Cortex of kidney (tissue), 1 donor: ENCODE measurements at places on chromosomes 13 and 19.

DNA sequence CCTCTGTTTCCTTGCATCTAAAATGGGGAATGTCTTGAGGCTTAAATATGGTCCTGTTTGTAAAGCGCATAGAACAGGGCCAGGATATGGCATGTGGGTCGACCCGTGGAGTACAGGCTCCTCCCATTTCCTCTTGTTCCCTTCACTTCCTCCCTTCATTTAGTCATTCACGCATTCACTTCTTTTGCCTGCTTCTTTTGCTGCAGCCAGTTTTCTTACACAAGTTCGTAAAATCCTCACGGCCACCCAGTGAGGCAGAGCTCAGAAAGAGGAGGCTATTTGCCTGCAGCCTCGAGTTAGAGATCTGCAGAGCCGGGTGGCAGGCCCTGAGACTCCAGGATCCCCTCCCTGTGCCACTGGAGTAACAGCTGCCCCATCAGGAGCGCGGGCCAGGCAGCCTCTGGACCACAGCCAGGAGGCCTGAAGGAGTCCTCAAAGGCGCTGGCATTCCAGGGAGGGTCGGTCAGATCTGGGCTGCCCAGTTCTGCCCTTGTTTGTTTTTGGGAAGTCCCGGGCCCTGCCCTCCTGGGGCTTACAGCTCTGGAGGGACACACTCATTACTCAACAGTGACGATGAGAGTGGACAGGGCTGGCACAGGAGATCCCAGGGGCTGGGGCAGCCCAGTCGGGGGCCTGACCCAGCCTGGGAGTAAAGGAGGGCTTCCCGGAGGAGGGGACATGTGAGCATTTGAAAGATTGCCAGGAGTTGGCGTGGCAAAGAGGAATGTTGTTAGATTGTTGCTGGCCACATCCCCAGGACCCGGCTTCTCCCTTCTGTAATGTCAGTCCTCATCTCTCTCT, 4.6 kb downstream of the PPP5C start:
- DNase-seq, result no peak

DNA sequence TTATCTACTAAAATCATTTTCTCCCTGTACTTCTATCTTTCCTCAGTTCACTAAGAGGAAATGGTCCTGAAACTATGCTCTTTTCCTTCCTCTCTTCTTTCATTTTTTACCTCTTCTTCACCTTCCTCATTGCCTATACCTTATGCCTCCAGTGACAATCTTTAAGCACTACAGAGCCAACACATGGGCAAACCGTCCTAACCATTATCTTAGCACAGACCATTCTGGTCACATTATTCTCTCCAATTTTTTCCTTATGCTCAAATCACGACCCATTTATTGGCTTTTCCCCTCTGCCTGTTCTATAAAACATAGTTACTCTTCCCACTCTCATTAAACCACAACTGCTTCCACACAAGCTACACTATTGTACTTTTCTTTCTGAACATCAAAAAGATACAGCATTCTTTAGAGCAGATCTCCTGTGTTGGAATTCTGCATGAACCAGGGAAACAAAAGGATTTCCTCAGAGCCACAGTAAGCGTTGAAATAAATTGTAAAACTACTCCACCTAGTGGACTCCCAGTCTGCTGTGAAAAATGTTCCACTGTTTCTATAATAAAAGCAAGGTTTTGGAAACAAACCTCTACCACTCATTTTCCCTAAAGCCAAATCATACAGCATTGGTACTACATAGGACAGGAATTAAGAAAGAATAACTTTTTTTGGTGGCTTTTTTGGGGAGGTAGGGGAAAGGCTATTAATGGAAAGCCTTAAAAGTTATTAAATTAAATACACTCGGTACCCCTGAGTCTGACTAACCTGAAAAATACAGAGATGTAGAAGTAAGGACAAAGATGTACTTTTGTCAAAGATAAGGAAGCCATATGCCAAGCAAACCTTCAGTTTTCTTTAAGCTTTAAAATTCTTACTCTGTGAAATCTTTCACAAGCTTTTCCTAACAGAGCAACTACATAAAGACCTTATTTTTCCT, 19.5 kb downstream of the NUFIP1 start:
- DNase-seq, result no peak

- no peak for DNase-seq
These were observed 18.9 kb downstream of the CCDC97 start for GRCh38 chr19:41328842-41329225.

- DNase-seq, result no peak
These were observed 5.6 kb downstream of the TLE6 start for GRCh38 chr19:2982983-2983350.

DNA sequence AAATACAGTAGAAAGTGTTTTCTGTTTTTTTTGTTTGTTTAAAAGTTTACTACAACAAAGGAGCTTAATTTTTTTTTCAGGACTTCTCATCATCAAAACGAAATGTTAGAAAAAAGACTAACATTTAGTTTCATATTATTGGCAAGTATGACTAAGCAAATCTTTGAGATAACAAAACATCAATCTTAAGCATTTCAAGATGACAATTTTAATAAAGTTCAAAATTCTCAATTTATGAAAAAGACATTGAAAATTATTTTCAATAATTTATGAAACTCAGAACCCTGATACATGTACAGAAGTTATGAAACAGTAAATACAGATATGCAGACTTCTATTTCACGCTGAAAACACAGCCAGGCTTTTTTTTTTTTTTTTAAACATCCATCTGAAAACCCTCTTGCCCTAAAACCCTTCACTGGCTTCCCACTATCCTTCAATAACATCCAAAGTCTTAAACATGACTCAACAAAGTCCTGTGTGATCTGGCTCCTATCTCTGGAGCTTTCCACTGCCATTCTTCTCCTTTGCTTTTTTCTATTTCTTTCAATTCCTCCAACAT, 3.9 kb downstream of the RBM26 start:
- DNase-seq, result no peak

DNA sequence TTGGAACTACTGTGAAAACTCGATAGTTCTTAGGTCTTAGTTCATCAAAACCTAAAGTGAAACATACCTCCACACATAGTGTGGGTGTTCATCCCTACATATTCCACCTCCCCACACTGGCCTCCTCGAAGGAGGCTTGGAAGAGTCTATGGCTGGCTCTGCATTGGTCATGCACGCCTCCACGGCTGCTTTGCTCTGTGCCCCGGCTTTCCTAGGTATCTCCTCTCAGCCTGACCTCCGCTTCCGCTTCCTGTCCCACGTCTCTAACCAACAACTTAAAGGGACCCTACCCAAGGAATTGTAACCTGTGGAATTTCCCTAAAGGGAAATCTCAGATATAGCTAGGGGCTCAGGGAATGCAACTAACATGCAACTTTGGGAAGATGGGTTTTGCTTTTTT, 79.7 kb upstream of the MBNL2 start:
- no peak for DNase-seq

- no peak for DNase-seq
These were observed 178.4 kb downstream of the FGF9 start for GRCh38 chr13:21849323-21849722.

DNA sequence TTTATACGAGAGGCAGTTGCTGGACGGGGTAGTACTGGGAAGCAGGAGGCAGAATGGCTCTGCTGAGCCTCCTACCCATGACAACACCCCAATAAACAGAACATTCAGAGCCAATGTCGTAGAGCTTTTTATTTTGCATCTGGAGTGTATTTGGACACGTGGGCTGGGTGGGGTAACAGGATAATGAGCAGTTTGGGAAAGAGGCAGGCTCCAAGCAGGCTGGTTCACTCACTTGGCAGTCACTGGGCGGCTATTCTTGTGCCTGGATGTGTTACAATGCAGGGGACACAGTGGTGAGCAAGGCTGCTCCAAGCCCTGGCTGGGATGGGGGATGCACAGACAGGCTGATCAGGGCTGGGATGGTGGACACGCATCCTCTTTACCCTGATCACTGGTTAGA, 9.5 kb downstream of the ACTMAP start:
- no peak for DNase-seq

DNA sequence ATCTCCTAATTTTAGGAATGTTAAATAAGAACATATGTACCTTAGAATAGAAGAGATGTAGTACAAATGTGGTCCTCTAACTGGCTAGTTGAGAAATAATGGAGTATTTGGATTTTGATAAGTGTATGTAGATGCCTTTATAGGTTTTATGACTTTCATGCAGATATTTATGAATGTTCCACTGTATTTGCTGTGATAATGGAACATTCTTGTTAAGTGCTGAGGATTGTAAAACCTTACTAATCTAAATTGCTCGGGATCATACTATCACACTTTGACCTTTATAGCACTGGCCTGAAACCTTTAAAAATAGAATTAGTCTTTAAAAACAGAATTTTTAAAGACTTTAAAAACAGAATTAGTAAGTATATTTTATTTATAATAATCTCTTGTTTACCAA, 135.1 kb downstream of the LMO7 start:
- DNase-seq, result no peak

GRCh38 chr19:46674416-46675178, 13.6 kb upstream of the DACT3 start:
- DNase-seq, result no peak

DNA sequence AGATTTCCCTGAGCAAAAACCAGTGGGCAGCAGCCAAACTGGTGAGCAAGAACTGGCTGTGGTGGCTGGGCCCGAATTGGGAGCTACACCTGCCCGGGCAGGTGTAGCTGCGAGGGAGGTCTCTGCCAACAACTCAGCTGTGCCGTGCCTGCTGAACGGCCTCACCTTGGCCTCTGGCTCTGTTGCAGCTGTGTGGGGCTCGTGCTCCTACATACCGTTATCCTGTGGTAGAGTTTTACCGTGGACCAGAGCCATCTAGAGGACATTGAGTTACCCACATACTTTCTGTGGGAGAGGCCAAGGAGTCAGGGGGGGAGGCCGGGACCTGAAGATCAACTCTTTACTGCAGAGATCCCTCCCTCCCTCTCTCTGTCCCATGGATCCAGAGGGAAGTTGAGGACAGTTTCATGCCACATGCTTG, 113.2 kb downstream of the TM9SF2 start:
- DNase-seq, result no peak

DNA sequence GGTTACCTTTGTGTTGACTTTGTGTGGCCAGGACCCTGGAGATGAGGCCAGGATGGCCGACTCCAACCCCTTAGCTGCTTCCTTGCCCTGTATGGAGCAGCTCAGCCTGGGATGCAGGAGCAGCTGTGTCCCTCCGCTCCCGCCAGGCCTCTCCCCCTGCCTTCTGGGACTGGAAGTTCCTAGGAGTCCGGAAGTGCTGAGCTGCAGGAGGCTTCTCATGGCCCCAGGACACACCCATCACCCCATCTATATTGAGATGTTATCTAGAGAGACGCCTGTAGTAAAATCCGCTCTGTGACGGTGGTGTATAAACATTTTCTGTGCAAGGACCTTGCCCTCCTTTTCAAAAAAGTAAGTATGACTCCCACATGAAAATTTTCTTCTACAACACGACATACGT, 27.0 kb downstream of the WTIP start:
- no peak for DNase-seq

DNA sequence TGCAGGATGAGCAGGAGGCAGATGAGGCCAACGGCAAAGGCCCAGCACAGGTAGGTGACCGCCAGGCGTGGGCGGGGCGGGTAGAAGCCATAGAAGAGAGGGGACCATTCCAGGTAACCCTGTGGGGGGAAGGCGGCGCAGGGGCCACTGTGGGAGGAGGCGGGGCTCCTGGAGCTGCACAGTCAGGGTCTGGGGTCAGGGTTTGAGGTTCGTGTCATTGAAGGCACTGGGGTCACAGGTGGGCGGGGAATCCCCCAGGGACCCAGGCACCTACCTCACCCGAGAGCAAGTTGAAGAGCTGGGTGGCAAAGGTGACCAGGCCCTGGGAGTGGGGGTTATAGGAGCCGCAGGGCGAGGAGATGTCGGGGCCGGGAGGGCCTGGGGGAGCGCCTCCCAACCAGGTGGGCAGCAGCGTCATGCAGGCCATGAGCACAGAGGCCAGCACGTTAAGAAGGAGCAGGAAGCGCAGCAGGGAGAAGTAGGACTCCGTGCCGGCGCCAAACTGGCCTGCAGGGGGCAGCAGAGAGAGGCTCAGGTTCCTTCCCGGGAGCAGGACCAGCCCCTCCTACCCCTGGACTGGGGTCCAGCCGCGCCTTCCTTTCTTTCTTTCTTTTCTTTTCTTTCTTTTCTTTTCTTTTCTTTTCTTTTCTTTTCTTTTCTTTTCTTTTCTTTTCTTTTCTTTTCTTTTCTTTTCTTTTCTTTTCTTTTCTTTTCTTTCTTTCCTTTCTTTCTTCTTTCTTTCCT, 4.6 kb downstream of the TMC4 start:
- no peak for DNase-seq

DNA sequence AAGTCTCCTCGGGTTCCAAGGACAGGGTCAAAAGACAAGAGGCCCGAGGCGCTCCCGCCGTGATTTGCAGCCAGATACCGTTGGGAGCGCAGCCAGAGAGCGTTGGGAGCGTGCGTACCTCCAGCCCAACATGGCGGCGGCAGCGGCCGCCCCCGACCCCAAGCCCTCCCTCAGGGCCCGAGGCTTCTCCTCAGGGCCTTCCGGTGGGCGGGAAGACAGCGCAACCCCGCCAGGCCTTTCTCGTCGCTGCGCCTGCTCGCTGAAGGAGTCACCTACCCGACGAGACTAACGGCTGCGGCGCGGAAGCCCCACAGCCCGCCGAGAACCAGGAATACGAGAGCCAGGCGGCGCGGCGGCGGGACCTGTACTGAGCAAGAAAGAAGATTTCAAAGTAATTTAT, 3.2 kb upstream of the ZNF850 start:
- DNase-seq, result no peak

GRCh38 chr13:77530875-77531274, 4.6 kb upstream of the SCEL start:
- no peak for DNase-seq

- no peak for DNase-seq
These were observed 88.4 kb upstream of the SOX1 start for GRCh38 chr13:111978546-111978945.

- no peak for DNase-seq
These were observed 4.2 kb downstream of the SLC7A1 start for GRCh38 chr13:29591310-29591709.

DNA sequence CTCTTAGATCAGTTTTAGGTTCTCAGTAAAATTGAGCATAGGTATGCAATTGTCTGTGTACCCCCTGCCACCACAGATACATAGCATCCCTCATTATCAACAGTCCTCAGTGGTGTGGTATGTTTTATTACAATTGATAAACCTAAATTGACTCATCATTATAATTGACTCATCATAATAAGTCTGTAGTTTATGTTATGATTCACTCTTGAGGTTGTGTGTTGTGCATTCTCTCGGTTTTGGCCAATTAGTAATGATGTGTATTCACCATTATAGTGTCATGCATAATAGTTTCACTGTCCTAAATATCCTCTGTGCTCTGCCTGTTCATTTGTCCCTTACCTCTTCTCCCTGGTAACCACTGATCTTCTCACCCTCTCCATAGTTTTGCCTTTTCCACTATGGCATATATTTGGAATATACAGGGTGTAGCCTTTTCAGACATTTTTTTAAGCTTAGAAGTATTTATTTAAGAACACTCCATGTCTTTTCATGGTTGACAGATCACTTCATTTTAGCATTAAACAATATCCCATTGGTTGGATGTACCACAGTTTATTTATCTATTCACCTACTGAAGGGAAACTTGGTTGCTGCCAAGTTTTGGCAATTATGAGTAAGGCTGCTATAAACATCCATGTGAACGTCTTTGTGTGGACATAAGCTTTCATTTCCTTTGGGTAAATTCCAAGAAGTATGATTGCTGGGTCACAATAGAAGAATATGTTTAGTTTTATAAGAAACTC, 1620.6 kb upstream of the MIR17HG start:
- no peak for DNase-seq

- DNase-seq, result no peak
These were observed 379.8 kb downstream of the TBC1D4 start for GRCh38 chr13:75102001-75102716.

GRCh38 chr19:47437500-47437899, 18.2 kb upstream of the MEIS3 start:
- DNase-seq, result no peak
